C1 segment of cervical spinal cord (tissue), 14 donors: ENCODE measurements at places on chromosomes 3 and 15.
A peak's percentile ranks its signal among the peaks of the same experiment; 100 is the strongest.

DNA sequence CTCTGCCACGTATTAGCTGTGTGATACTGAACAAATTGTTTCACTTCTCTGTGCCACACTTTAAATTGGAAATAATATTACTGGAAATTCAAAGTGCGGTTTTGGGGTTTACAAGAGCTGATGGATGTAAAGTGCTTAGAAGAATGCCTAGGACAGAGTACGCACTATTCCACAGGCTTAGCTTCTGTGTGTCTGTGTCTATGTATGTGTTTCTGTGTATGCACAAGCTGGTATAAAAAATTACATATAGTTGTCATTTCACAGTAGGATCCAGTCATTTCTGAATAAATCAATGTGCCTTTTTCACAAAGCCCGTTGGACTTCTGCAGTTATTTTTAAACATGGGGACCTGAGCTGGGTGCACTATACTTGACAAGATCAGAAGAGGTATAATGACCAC lies 370.4 kb downstream of the TUSC7 start:
- no peak for DNase-seq

- no peak for DNase-seq
Measured at GRCh38 chr15:73389971-73390544, 21.3 kb upstream of the HCN4 start.

DNA sequence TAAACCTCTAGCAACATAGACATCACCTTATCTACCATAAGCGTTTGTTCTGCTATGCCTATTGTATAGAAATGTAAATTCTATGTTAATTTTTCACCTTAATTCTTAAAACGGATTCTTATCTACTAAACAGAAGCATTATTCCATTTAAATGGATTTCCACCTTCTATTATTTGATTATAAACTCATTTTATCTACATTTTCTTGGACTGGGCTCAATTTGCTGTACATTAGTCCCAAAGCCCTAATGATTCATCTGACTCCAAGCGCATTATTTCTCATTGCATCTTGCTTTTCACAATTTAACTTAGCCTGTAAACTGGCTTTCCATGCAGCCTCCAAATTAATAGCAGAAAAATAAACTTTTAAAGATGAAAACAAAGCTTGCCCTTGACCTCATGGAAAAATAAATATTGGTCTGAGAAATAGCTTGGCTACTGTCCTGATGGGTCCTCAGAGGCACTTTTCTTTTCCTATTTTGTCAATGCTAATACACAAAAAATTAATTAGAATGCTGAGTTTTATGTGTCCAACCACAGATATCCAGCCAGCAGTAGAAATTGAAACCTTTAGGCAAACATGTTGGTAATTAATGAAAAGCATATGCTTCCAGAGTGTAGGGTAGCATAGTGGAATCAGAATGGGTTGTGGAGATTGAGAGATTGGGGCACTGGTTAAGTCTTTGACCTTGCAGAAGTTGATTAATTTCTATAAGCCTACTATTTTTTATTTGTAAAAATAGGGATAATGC lies 81.4 kb upstream of the CFAP20DC start:
- DNase-seq: no peak

- DNase-seq: no peak
Measured at GRCh38 chr3:14920536-14920935, 26.8 kb upstream of the NR2C2 start.

DNA sequence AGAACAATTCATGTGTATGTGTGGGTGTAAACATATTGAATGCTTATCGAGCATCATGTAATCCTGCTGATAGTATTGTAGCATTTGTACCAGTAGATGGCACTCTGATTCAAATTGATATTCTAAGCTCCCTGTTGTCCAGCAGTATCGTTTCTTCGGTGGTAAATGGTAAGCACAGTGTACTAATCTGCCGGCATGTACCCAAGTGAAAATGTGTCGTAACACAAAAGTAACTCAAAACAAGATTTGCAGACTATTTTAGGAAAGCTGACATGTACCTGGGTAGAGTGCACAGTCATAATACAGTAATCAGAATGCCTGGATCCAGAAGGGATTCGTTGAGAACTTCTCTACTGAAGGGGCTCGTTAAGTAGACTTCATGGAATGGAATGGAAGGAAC lies 31.7 kb upstream of the MNS1 start:
- no peak for DNase-seq

DNA sequence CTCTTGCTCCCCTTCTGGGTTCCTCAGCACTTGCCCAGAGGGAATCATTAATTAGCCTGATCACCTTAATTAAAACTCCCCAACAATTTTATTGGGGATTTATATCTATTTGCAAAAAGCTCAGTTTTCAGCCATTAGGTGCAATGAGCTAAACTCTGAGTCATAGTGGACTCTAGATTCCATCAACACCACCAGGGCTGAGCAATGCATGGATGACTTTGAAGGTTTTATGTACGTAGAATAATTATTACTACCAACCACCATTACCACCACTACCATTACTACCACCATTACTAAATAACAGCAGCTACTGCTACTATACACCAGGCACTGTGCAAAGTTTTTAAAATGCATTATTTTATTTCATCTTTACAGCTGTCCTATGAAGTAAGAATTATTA lies 81.2 kb downstream of the ZNF621 start:
- no peak for DNase-seq

DNA sequence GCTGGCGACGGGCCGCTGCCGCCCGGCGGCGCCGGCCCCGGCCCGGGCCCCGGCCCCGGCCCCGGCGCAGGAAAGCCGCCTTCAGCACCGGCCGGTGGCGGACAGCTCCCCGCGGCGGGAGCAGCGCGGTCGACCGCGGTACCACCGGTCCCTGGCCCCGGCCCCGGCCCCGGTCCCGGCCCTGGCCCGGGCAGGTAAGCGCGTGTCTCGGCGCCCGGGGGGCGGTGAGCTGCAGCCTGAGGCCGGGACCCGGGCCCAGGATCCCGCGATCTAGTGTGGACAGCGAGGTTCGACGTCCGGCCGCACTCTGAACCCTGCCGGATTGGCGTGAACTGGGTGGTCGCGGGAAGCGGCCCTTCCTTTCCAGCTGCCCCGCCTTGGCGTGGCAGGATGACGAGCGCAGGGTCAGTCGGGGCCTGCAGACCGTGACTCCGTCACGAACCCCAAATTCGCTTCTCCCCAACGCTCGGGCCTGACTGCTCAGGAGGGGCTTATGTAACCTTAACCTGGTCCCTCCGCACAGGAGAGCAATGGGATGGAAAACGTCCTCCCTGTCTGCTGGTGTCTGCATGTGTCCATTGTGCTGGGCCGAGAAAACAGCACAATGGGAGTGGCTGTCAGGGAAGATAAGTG lies 472 bp downstream of the BSN start:
- DNase-seq: peak; percentile 50

DNA sequence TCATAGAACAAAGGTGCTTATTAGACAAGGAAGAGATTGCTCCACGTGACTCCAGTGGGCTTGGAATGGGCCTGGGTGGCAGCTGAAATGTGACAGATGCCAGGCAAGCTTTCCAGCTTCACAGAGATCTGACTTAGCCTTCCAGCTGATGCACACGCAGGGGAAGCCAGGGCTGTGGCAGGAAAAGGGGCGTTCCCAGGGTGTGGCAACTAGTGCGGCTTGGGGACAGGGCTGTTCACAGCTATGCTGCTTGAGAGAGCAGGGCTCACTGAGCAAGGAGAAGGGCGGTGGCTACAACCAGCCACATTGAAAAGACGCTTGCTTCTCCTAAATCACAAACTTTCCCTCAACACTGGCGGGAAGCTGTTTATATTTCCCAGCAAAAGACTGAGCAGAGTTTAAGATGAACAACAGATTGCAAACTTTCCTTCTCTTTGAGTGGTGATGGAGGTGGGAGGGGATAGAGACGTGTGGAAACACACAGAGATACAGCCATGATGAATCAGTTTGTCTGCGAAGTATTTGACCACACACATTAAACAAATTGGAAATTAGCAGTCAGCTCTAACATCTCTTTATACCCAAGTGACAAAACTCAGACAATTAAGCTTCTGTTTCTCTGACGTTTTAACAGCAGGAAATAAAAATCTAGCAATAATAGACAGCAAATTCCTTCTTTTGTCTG lies 127.5 kb downstream of the BDH1 start:
- no peak for DNase-seq

DNA sequence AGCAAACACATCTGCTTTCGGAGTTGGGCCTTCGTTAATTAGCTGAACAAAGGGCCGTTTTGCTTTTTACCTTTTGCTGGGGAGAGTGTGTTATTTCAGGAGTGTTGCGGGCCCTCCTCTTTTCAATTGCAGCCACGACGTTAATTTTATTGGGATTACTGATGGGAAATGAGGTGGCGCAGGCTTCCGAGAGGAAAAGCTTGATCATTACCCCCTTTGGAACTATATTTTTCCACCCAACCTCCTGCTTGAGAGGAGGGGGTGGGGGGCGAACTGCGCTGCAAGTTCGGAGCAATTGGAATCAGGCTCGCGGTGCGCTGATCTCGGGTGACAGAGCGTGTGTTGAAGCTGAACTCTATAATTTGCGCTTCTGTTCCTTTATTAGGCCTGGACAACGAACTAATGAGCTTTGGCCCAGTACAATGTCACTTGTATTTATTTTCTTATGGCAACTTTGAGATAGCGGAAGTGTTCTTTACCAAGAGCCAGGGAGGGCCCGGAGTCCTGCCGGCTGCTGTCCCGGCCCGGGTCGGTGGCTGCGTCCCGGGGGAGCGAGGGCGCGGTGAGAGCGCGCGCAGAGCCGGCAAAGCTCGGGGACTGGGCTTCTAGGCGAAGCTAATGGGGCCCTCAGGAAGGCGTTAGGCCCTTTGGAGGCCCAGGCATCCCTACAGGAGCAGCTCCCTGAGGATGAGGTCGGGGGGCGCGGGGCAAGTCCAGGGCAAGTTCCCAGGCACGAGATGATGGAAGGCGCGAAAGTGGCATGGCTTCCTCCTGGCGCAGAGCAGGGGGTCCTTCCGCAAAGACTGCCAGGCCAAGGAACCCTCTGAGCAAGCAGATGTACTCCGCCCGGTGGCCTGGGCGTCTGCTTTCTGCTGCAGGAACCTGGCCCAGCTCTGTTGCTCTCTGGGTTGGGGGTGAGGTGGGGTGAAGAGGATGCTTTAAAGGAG lies 12.9 kb downstream of the NR2F2 start:
- DNase-seq: no peak

GRCh38 chr15:93072411-93073394 lies 16.3 kb downstream of the RGMA start:
- DNase-seq: peak; percentile 44

DNA sequence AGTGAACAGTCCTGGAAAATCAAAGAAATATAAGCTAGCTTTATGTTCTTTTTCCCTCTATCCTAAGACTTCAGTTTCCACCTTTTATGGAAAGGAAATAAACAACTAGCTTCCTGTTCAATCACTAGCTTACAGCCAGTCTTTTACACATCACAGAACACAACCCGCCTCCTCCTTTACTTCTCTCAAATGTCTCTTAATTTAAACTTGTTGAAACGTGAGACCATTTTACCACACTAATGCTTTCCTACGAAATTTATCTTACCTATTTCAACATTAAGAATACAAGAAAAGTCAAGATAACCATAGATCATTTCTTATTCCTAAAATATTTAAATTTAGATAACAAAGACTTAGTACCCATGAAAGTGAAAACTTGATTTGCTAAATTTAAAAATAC lies 6.2 kb downstream of the PRTG start:
- DNase-seq: no peak

DNA sequence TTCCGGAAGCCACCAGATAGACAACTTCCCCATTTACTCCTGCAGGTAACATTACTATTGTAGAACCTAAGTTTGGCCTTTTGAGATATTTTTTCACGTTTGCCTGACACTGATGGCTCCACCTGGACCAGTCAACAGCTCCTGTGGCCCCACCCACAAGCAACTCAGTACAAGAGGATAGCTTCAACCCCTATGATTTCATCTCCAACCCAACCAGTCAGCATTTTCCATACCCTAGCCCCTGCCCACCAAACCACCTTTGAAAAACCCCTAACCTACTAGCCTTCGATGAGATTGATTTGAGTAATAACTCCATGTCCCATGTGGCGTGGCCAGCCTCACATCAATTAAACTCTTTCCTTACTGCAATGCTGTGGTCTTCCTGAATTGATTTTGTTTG lies 950 bp upstream of the EHHADH start:
- DNase-seq: no peak

- DNase-seq: no peak
Measured at GRCh38 chr3:145017959-145018358, 1046.3 kb downstream of the DIPK2A start.

- no peak for DNase-seq
Measured at GRCh38 chr3:186307594-186308221, 54.3 kb downstream of the DGKG start.
